ENCODE measurements at places on chromosomes 13 and 19.

DNA sequence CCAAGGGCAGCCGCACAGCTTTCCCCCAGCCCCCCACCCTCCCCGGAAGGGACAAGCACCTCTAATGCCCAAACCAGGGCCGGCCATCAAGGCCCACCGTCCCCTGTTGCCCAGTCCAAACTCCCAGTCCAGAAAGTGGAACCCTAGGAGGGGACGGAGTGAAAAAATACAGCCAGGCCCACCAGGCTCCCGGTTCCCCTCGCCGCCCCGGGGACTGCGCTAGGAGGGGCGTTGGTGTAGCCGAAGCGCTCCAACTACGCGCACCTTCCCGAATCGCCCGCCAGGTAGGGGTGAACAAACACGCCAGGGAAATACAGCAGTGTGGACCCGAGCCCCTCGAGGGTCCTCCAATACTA, 1.3 kb downstream of the KLF16 start:
- DNase-seq, result no peak

- no peak for DNase-seq
These were observed 1.5 kb downstream of the ATP8B3 start for GRCh38 chr19:1810439-1811160.

- no peak for DNase-seq
These were observed 35.6 kb upstream of the PSPC1 start for GRCh38 chr13:19818223-19818842.

DNA sequence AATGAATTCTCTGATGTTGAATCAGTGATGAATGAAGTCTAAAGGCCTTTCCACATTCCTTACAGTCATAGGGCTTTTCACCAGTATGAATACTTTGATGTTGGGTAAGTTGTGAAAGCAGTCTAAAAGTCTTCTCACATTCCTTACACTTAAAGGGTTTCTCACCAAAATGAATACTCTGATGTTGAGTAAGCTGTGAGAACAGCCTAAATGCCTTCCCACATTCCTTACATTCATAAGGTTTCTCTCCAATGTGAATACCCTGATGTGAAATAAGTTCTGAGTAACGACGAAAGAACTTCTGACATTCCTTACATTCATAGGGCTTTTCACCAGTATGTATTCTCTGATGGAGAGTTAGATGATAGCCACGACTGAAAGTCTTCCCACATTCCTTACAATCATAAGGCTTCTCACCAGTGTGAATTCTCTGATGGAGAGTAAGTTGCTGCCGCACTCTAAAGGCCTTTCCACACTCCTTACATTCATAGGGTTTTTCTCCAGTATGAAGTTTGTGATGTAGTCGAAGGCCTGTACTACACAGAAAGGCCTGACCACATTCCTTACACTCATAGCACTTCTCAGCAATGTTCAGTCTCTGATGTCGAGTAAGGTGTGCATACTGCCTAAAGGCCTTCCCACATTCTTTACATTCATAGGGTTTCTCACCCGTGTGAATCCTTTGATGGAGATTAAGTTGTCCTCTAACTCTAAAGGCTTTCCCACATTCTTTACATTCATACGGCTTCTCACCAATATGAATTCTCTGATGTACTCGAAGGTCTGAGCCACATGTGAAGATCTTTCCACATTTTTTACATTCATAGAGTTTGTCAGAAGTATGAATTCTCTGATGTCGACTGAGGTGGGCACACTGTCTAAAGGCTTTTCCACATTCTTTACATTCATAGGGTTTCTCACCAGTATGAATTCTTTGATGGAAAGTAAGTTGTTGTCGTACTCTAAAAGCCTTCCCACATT, 19.9 kb downstream of the ZFP30 start:
- no peak for DNase-seq

DNA sequence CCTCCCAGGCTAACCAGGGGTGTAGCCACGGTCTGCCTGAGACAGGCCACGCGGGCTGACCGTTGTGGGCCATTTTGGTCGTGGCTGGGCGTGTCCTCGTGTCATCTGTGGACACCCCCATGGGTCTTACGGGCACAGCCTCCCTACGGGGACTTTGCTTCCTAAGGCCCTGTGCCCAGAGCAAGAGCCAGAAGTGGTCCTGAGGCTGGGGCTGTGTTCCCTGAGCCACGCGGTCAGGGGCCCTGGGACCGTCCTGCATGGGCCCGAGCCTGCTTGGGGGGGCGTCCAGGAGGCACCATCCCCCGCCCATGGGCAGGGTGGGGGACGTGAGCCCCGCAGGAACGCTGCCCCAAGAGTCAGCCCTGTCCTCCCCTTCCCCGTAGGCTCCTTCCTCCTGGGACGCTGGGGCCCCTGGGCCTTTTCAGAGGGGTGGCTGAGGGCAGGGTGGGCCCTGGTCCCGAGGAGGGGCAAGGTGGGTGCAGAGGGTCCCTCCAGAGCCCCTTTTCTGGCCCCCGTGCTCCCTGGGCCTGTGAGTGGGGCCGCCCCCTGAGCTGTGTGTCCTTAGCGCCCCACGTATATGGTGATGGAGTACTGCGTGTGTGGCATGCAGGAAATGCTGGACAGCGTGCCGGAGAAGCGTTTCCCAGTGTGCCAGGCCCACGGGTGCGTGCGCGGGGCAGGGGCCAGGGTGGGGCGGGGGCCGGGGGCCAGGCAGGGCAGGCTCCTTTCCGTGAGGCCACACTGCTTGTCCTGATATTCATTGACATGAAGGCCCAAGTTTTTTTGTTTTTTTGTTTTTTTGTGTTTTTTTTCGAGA, 13.4 kb downstream of the STK11 start:
- DNase-seq, result no peak

DNA sequence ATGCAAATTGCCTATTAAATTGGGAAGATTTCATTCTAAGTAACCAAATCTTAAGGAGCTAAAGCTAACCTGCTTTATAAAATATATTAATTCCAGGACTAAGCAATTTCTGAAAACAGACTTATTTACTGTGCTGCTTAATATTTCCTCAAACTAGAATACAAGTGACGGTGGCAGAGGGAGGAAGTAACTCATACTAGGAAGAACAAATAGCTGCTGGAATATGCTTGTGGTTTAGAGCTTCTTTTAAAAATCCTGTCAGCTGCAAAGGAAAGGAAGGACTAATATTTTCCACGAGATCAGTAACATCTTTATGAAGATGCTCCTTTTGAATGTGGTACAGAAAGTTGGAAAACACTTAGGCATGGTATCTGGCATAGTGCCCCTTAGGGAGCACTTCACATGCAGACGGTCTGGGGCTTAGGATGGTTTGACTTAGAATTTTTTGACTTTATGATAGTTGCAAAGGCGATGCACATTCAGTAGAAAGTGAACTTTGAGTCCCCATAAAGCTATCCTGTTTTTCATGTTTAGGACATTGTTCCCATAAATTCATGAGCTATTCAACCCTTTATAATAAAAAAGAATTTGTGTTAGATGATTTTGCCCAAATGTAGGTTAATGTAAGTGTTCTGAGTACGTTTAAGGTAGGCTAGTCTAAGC, 3.4 kb upstream of the HNRNPA1L2 start:
- no peak for DNase-seq

DNA sequence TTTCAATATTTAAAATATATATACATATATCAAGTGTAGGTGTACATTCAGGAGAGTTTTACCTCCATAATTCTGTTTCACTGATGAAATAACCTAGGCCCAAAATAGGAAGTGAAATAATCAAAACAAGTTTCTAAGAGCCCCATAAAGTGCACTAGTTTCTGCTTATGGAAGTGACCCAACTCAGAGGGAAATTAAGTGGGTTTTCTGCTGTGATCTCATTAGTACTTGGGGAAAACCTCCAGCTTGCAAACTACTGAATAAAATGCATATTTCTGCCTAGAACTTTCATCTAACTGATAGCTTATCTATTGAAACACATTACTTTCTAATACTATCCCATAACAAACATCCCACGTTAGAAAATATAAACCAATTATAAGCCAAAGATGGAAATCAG, 45.4 kb upstream of the MIR17HG start:
- DNase-seq, result no peak

- DNase-seq, result no peak
These were observed 32.5 kb downstream of the NFIC start for GRCh38 chr19:3398900-3399278.

DNA sequence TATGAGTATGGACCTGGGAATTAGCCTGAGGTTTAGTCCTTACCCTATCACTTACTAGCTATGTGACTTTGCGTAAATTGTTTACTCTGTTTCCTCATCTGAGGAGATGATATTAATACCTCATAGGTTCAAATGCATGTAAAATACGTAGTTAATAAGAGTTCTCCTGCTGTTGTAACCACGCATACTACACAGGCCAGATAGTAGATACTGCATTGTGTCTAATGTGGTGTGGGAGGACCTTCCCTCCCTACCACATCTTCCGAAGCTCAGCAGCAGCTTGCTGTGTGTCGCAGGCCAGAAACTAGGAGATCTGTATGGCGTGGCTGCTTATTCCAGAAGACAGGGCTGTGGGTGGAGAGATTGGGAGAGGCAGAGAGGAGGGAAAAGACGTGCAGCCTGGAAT, 23.0 kb downstream of the GTF2F2 start:
- DNase-seq, result peak; percentile 5

DNA sequence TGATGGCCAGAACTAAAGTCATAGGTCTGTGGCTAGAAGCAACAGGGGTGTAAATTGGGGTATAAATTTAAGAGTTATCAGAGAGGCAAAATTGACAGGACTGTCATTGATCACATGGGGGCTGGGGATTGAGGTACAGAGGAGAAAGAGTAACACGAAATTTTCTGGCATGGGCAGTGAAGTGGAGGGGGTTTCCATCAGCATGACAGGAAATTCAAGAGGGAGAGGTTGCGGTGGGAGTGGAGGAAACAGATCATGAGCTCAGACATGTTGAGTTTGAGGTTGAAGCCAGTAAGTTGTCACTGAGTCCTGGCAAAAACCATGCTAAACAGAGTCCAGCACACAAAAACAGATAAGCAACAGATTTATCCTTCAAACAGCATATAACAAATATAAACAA, 192.1 kb upstream of the TSC22D1 start:
- no peak for DNase-seq

DNA sequence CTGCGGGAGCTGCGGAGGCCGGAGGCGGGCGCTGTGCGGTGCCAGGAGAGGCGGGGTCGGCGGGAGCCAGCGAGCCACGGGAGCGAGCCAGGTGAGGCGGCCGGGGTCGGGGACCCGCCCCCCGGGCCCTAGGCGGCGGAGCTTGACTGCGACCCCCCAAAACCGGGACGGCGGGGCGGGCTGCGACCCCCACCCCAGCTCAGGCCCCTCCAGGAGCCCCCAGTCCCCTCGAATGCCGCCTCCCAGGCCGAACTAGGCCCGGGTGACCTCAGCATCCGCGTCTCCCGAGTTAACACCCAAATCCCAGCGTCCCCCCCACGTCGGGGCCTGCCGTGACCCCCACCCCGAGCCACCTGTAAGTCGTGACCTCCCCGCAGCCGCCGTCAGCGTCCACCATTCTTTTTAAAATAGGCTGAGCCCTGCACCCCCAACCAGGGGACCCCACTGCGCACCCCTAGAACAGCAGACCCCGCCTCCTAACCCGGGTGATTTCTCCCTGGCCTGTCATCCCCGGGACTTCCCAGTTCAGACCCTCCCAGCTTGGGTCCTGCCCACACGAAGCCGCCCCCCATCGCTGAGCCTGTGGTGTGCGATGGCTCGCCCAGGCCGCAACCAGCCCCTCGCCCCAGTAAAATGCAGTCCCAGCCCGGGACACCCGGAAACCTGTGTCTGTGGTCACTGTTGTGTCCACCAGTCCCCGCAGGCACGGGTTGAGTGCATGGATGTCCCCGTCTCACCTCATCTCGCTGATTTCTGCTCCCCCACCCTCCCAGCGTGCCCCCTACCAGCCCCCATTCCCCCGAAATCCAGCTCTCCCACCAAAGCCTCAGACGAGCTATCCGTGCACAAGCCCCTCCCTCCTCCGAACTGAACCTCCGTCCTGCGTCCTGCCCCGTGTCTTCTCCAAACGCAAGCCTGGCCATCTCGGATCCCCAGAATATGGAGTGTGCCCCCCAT, 551 bp downstream of the FZR1 start:
- peak; percentile 55 for DNase-seq

GRCh38 chr19:32138416-32138815, 207.0 kb upstream of the ZNF507 start:
- DNase-seq, result no peak

DNA sequence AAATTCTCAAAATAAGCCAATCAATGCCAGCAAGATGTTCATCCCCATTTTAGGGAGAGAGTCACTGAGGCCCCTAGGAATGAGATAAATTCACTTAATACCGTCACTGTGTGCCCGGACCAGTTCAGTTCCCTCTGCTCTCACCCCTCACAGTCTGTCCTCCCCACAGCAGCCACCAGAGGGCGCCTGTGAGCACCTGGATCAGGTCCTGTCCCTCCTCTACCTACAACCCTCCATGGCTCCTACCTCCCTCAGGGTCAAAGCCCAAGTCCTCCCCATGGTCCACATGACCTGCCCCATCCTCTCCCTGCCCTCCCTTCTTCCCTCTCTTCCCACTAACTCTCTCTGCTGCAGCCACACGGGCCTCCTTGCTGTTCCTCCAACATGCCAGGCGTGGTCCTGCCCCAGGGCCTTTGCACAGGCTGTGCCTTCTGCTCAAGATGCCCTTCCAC, 42.0 kb upstream of the NFIC start:
- DNase-seq, result peak; percentile 63

- DNase-seq, result no peak
These were observed 32.4 kb downstream of the GPX4 start for GRCh38 chr19:1136201-1136600.

DNA sequence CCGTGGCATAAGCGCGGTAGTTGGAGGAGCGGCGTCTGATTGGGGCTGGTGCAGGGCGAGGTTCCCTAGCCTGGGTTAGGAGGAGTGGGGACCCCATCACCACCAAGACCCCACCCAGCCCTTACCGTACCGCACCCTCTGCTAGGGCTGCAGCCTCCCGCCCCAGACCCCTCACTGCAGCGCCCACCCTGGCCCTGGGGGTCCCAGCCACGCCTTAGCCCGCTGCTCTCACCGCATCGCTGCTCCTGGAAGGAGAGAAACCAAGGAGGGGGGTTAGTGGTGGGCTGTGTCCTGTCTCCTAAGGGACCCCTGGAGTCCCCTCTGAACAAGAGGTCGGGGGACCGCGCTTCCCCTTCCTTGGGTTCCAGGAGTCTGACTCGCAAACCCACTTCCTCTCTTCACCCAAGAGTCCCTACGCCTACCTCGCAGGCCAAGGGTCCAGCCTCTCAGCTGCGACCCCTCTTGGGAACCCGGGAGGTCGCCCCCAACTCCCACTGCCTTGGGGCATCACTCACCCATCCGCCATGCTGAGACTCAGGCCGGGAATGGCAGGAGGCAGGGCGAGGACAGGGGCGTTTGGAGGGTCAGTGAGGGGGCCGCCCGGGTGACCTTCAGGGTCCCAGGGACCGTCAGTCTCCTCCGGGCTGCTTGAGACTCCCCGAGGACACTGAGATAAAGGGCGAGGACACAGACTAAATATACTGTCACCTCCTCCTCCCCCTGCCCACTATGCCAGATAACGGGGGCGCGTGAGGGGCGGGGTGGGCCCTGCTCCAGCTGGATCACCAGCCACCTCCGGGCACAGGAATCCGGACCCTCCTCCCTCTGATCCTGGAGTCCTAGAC, at the start of gene TNNI3:
Gene TNNI3, minus strand, starts transcription at position 669 of the 845 bp plus-strand sequence. Its CDS starts 143 bp downstream, at position 526.
- no peak for DNase-seq
